ENCODE measurements at places on chromosomes 5 and 9. TPM values are rescaled to one million over a fixed set of nuclear protein-coding genes. Genes with fewer than 3 reads are reported as not detected.

DNA sequence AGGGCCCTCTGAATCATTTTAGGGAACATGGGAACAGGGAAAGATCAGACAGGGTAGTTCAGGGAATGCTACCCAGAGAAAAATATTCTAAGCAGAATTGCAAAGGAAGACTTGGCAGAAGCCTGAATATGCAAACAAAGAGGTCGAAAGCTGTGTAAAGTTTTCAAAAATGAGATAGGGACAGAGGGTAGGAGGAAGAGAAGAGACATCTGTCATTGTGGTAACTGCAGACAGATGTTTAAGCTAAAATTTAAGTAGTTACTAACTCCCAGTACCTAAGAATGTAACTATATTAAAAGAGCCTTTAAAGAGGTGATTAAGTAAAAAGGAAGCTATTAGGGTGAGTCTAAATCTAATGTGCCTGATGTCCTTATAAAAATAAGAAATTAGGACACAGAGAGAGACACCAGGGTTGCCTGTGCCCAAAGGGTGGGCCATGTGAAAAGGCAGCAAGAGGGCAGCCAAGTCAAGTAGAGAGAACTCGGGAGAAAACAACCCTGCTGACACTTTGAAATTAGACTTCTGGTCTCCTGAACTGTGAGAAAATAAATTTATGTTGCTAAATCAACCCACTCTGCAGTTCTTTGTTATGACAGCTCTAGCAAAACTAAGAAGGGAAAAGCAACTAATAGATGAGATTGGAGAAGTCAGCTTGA lies 1647.4 kb upstream of the C9orf72 start:
- H3K36me3 ChIP-seq, result no peaks in the 10 kb centered on the region
- no peak for DNase-seq
- no peak overlapping the region for H3K4me3 ChIP-seq
- peaks cover 5% of the 10 kb centered on the region for H3K27me3 ChIP-seq

GRCh38 chr5:83281658-83282057 lies 189.9 kb upstream of the VCAN start:
- peaks cover 15% of the 10 kb centered on the region for H3K4me1 ChIP-seq
- peak; percentile 93 for DNase-seq
- no peak overlapping the region for H3K27ac ChIP-seq
- H3K4me3 ChIP-seq, result peak overlapping the region; percentile 17
- H3K27me3 ChIP-seq, result no peaks in the 10 kb centered on the region
- no peaks in the 10 kb centered on the region for H3K36me3 ChIP-seq

GRCh38 chr5:177083357-177083756 lies 3.4 kb upstream of the FGFR4 start:
- H3K4me3 ChIP-seq, result no peak overlapping the region
- H3K36me3 ChIP-seq, result no peaks in the 10 kb centered on the region
- DNase-seq, result no peak
- H3K27ac ChIP-seq, result no peak overlapping the region
- peaks cover 5% of the 10 kb centered on the region for H3K4me1 ChIP-seq

DNA sequence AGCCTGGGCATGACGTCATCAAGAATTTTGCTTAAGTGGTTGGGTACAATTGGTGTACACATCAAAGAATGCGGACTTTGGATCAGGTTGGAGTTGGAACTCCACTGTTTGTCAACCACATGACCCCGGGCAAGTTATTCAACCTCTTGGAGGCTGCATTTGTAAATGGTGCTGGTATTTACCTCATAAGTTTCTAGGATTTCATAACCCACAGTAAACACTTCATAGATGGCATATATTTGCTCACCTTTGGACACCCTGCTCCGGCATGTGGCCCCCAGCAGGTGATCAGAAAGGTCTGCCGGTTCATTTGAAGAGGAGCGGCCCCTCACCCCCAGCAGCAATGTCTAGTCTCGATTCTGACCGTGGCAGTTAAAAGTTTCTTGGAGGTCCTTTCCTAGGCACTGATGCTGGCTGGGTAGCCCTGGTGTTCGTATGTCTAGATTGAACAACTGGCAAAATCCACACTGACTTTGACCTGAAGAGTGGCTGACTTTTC lies 60.6 kb downstream of the IL6ST start:
- H3K27me3 ChIP-seq, result no peaks in the 10 kb centered on the region
- no peak for DNase-seq
- H3K4me3 ChIP-seq, result no peak overlapping the region
- peaks cover 4% of the 10 kb centered on the region for H3K36me3 ChIP-seq

GRCh38 chr9:77512876-77513275 lies 135.2 kb downstream of the GNA14 start:
- DNase-seq, result no peak
- no peak overlapping the region for H3K27ac ChIP-seq
- H3K27me3 ChIP-seq, result no peaks in the 10 kb centered on the region
- peaks cover 9% of the 10 kb centered on the region for H3K4me1 ChIP-seq
- no peak overlapping the region for H3K4me3 ChIP-seq
- no peaks in the 10 kb centered on the region for H3K36me3 ChIP-seq

DNA sequence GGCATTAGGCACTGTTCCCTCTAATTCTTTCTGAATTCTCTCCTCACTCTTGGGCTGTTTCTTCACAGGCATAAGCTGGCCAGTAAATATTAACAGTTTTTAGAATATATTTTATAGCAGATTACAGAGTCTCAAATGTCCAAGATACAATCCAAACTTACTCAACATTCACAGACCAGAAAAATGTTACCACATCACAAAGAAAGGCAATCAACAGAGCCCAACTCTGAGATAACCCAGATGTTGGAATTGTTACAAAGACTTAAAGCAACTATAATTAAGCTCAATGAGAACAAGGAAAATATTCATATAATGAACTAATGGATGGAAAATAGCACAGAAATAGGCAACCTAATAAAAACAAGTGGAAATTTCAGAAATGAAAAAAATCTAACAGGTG lies 401.1 kb upstream of the RGMB start:
- no peaks in the 10 kb centered on the region for H3K4me1 ChIP-seq
- H3K27me3 ChIP-seq, result no peaks in the 10 kb centered on the region
- DNase-seq, result no peak
- no peak overlapping the region for H3K27ac ChIP-seq
- H3K4me3 ChIP-seq, result no peak overlapping the region

- H3K4me1 ChIP-seq, result peaks cover 41% of the 10 kb centered on the region
- H3K27me3 ChIP-seq, result no peaks in the 10 kb centered on the region
- H3K4me3 ChIP-seq, result no peak overlapping the region
- no peak overlapping the region for H3K27ac ChIP-seq
These were observed 87.6 kb upstream of the COL5A1 start for GRCh38 chr9:134553996-134554372.

GRCh38 chr9:98418578-98419259 lies 163.3 kb upstream of the TBC1D2 start:
- no peaks in the 10 kb centered on the region for H3K4me1 ChIP-seq
- no peak for DNase-seq
- H3K27ac ChIP-seq, result no peak overlapping the region
- H3K36me3 ChIP-seq, result no peaks in the 10 kb centered on the region
- H3K4me3 ChIP-seq, result no peak overlapping the region

- no peak overlapping the region for H3K27ac ChIP-seq
- peaks cover 31% of the 10 kb centered on the region for H3K4me1 ChIP-seq
- H3K27me3 ChIP-seq, result no peaks in the 10 kb centered on the region
These were observed 151.1 kb upstream of the CDKN2B start for GRCh38 chr9:22160221-22160620.

DNA sequence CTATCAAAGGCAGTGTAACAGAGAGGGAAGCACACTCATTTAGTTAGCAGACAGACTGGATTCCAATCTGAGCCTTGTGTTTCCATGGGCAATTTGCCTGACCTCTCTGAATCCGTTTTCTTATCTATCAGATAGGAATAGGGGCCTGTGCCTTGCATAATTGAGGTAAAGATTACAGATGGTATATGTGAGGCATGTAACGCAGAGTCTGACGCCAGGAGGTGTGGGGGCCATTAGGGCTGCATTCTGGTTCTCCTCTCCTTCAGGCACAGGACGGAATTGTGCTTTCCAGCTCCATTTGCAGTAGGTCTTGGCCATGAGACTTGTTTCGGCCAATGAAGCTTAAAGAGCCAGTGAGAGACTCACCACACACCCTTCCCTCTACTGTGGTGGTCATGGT lies 97.6 kb downstream of the FRMD3 start:
- no peak overlapping the region for H3K4me3 ChIP-seq
- no peak overlapping the region for H3K27ac ChIP-seq
- no peaks in the 10 kb centered on the region for H3K36me3 ChIP-seq
- no peaks in the 10 kb centered on the region for H3K4me1 ChIP-seq

- peaks cover 3% of the 10 kb centered on the region for H3K27me3 ChIP-seq
- peaks cover 8% of the 10 kb centered on the region for H3K4me1 ChIP-seq
- H3K4me3 ChIP-seq, result no peak overlapping the region
- no peak overlapping the region for H3K27ac ChIP-seq
- peaks cover 16% of the 10 kb centered on the region for H3K36me3 ChIP-seq
These were observed 69.8 kb downstream of the ICE1 start for GRCh38 chr5:5492087-5492933.

DNA sequence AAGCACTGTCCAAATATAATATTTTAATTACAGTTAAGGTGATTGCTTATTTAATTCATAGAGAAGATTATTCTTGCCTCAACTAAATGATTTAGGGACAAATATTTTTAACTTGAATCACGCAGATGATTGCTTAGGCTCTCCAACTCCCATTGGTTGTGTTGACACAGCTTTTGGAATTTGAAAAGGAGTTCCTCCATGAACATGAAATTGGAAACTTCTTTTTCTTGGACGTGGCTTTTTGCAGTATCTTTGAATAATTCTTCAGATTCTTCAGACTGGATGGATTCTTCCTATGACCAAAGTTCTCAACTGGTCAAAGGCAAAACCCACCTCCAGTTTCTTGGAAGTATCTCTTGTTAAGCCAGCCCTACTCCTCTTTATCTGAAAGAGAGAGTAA lies 456.4 kb upstream of the KLF4 start:
- no peaks in the 10 kb centered on the region for H3K36me3 ChIP-seq
- peaks cover 2% of the 10 kb centered on the region for H3K27me3 ChIP-seq
- no peak overlapping the region for H3K27ac ChIP-seq
- no peaks in the 10 kb centered on the region for H3K4me1 ChIP-seq
- DNase-seq, result no peak

DNA sequence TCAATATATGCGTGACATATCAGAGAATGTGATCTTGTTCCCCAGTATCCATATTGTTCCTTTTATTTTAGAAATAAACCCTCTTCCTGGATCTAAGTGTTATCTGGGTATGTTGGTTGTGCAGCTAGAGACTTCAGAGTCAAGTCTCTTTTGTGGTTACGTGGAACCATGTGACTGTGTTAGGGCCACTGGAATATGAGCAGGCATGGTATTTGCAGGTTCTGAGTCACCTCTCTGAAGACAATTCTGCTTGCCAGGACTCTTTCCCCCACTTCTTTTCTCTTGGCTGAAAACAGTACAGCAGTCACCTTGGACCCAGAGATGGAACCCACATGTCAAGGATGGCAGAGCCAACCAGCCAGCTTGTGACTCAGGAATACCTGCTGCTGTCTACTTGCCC lies 59.7 kb downstream of the ATP10B start:
- H3K27ac ChIP-seq, result no peak overlapping the region
- no peak for DNase-seq
- no peak overlapping the region for H3K4me3 ChIP-seq
- H3K36me3 ChIP-seq, result no peaks in the 10 kb centered on the region
- no peaks in the 10 kb centered on the region for H3K4me1 ChIP-seq

GRCh38 chr5:567664-568060 lies 43.4 kb upstream of the SLC9A3 start:
- no peak overlapping the region for H3K4me3 ChIP-seq
- H3K4me1 ChIP-seq, result no peaks in the 10 kb centered on the region
- no peaks in the 10 kb centered on the region for H3K36me3 ChIP-seq
- peaks cover 24% of the 10 kb centered on the region for H3K27me3 ChIP-seq

GRCh38 chr5:31757806-31758205 lies 118.9 kb downstream of the PDZD2 start:
- no peak for DNase-seq

- H3K27ac ChIP-seq, result no peak overlapping the region
- H3K27me3 ChIP-seq, result no peaks in the 10 kb centered on the region
- no peak overlapping the region for H3K4me3 ChIP-seq
- H3K36me3 ChIP-seq, result no peaks in the 10 kb centered on the region
- no peaks in the 10 kb centered on the region for H3K4me1 ChIP-seq
- no peak for DNase-seq
These were observed 133.1 kb downstream of the DENND1A start for GRCh38 chr9:123796618-123797484.

DNA sequence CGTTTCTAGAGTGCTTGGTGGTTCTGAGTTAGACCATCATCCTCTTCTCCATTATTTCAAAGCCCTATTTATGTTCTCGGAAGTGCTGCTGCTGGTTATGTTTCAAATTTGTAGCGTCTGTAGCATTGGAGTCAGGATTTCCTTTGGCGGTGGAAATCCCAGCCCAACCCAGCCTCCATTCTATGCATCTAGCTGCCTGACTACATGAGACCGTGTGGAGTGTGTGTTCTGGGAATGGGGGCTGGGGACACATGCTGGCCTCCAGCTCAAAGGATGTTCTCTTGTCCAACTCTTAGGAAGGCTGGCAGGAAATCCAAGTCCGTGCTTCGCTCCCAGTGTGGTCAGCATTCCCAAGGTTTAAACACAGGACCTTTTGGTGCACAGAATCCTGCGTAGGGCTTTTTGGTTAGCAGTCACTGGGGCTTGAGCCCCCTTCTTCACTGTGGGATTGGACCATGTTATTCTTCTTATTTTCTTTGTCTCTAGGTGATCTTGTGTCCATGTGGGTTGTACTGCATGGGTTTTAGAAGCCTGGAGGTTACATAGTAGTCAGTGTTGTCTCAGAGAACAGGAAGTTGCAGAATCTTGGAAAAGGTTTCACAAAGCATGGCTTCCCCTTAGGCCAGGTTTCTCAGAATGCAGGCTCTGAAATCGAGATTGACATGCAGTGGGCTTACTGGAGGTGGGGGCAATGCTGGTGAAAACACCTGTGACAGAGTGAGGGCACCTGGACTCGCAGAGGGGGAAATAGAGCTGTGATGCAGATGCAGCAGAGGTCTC lies 132.2 kb downstream of the ARHGAP26 start:
- no peak for DNase-seq
- H3K36me3 ChIP-seq, result no peaks in the 10 kb centered on the region
- no peak overlapping the region for H3K27ac ChIP-seq
- no peaks in the 10 kb centered on the region for H3K27me3 ChIP-seq

- H3K4me1 ChIP-seq, result no peaks in the 10 kb centered on the region
- no peaks in the 10 kb centered on the region for H3K27me3 ChIP-seq
- H3K27ac ChIP-seq, result no peak overlapping the region
- no peak for DNase-seq
These were observed 60.6 kb upstream of the SYK start for GRCh38 chr9:90741036-90741435.

Gene SGCD
- 2.9 TPM for total RNA-seq

Gene MAPK9
- total RNA-seq, result 34.0 TPM

Gene ZNF300
- 7.7 TPM for total RNA-seq

Gene SLC25A2
- 0.25 TPM for total RNA-seq

Gene PAX5
- total RNA-seq, result not detected

Gene ARL14EPL
- not detected for total RNA-seq

Gene CAAP1
- total RNA-seq, result 16.7 TPM

Gene CDC25C
- 1.6 TPM for total RNA-seq

Gene SLC46A2
- not detected for total RNA-seq

Gene CIZ1
- total RNA-seq, result 110 TPM

Gene PCDHA1
- not detected for total RNA-seq

Gene ENTREP1
- total RNA-seq, result 2.0 TPM

All from astrocyte (in vitro differentiated cells and primary cell).